Activated naive CD8-positive, alpha-beta T cell treated with anti-CD3 and anti-CD28 coated beads, Interleukin-2, amount 50 U/mL, for 16 hours (primary cell): ENCODE measurements at places on chromosomes 6 and 20.

- no peak for DNase-seq
Observed at GRCh38 chr6:834190-834589, 141.3 kb upstream of the EXOC2 start.

DNA sequence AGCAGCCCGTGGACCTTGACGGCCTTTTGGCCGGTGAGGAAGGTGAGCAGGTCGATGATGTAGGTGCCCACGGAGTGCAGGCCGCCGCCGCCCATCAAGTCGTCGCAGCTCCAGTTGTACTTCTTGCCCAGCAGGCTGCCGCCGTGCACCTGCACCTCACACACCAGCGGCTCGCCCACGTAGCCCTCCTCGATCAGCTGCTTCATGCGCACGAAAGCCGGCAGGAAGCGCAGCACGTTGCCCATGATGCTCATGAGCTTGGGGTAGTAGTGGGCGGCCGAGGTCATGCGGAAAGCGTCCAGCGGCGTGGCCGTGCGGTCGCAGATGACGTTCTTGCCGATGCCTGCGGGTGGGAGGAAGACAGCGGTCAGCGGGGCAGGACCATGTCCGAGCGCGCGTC is 37.0 kb upstream of the TBC1D7 start:
- DNase-seq = no peak

DNA sequence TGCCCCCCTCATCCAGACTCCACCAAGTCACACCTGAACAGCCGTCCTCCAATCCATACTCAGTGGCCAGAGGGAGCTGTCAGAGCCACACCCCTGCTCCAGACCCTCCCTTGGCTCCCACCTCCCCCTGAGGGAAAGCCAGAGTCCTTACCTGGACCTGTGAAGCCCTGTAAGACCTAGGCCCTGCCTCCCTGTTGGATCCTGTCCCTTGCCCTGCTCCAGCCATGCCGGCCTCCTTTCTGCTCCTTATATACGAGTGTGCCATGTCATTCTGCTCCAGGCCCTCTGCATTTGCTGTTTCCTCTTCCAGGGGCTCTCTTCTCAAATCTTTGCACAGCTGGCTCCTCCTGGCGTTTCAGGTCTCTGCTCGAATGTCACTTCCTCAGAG is 100.3 kb upstream of the MYL9 start:
- no peak for DNase-seq

DNA sequence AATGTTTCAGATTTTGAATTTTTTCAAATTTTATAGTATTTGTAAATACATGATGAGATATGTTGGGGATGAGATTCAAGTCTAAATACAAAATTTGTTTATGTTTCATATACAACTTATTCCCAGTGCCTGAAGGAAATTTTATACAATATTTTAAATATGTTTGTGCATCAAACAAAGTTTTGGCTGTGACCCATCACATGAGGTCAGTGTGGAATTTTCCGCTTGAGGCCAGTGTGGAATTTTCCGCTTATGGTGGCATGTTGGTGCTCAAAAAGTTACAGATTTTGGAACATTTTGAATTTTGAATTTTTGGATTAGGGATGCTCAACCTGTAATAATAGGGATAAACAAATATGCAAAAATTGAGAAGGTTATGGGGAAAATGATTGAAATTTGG is 356.6 kb upstream of the JAG1 start:
- DNase-seq = no peak

- no peak for DNase-seq
Observed at GRCh38 chr6:100112855-100113508, 119.0 kb upstream of the MCHR2 start.

- DNase-seq = no peak
Observed at GRCh38 chr6:31831350-31832215, 4.0 kb downstream of the HSPA1B start.

DNA sequence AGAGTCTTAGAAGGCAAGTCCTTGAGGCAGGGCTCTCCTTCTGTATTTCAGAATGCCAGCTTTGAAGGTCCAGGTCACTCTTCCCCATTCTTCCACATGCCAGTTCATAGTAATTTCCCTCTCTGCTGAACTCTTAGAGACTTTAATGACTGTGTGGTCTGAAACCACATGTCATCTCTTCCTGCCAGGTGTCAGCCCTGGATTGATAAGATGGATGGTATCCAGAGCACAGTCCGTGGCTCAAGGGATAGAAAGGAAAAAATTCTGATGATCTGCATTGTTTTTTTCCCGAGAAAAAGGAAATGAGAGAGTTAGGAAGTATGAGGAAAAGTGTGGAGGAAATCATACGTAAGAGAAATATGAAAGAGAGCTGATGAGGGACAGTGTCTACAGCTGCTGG is 250.9 kb downstream of the TPBG start:
- DNase-seq = no peak

DNA sequence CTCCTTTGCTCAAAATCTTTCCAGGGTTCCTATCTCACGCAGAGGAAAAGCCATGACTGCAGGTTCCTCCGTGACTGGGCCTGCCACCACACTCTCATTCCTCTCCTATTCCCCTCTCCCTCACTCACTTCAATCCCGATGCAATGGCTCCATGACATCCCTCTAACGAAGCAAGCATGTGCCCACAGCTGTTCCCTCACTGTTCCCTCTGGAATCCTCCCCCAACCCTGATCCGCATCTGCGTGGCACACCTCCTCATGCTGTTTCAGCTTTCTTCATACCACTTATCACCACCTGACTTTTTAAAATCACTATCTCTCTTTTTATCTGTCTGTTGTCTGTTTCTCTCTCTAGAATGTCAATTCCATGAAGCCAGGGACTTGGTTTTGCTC is 25.5 kb downstream of the ANGPT4 start:
- no peak for DNase-seq

DNA sequence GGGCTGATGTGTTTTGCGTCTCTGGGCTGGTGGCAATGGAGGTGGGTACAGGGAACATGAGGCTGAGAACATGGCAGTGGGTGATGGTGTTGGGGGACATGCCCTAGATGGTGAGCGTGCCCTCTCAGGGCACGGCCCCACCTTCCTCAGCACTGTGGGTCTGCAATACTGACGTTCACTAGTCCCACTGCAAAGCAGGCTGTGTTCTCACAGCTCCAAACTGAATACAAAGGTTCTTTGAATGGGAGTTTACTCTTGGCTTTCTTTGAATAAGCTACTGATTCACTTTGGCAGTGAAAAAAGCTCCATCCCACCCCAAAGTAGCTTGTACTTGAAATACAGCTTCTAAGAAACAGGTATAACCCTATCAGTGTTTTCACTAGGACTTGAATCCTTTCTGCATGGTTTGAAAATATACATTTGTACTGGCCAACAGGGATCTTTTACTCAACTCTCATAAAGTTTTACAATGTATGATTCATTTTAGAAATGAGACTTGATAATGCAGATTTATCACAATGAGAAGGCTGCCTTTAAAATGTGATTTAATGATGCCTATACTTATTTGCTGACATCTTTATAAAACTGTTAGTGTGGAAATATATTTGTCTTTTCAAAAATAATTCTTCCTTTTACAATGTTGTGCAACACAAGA is 400.7 kb downstream of the ZFAND3 start:
- DNase-seq = no peak

DNA sequence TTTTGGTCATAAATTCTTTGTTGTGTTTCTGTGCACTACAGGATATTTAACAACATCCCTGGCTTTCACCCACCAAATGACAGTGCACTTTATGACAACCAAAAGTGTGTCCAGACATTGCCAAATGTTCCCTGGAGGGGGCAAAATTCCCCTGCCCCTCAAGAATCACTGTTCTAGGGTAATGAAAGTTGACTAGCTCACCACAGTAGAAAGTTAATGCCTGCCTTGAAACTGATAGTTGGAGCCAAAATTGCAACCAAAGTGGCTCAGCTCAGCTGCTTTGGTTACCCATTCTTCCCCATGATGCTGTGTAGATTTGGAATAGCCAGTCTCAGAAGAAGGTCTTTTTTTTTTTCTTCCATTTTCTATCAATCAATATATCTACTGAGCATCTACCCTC is 150.6 kb downstream of the RALGAPA2 start:
- no peak for DNase-seq
